Thoracic aorta (tissue), 2 donors: ENCODE measurements at places on chromosomes 3 and 15. TPM values are rescaled to one million over a fixed set of nuclear protein-coding genes. Genes with fewer than 3 reads are reported as not detected.

The UBXN7 gene
- 22.2 TPM for total RNA-seq

DNA sequence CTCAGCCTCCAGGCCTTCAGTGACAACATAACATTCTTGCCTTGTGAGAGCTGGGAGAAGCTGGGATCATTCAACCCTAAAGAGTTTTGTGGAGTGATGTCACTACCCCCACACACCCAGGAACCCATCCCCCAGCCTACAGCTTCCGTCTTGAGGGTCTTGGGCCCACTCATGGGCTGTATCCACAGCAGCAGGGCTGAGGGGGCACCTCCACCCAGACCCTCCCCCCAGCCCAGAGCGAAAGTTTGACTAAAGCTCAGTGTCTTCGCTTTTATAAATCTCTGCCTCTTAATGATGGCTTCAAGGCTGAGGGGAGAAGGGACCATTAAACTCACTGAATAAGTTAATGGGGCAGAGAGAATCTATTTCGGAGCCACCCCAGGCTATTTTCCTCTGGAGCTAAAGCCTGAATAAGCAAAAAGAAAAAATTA is 23.8 kb downstream of the NTRK3 start:
- H3K27ac ChIP-seq = no peak overlapping the region
- H3K27me3 ChIP-seq = no peaks in the 10 kb centered on the region
- no peaks in the 10 kb centered on the region for H3K36me3 ChIP-seq
- H3K4me1 ChIP-seq = no peaks in the 10 kb centered on the region
- no peak for DNase-seq

DNA sequence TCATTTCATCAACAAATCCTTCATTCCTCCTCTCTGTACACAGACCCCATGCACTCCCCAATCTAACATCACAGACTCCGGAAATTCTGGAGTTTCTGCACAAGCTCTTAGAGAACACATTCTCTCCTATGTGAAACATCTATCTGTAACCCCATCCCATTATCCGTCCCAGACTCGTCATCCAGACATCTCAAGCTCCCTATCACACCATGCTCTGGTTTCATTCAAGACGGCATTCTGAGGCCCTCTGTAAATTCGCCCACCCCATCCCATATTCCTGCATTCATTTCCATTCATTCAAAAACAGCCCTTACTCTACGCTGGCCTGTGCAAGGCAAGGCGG is 575 bp downstream of the LEO1 start:
- H3K27me3 ChIP-seq = no peaks in the 10 kb centered on the region
- no peak for DNase-seq
- no peaks in the 10 kb centered on the region for H3K36me3 ChIP-seq
- H3K27ac ChIP-seq = peak overlapping the region; percentile 73
- H3K4me3 ChIP-seq = peak overlapping the region; percentile 79

- H3K27me3 ChIP-seq = no peaks in the 10 kb centered on the region
- H3K27ac ChIP-seq = no peak overlapping the region
- DNase-seq = no peak
Measured at GRCh38 chr3:169028716-169029115, 634.8 kb downstream of the MECOM start.

GRCh38 chr15:65204236-65204930 is 6.9 kb downstream of the CILP start:
- DNase-seq = no peak
- H3K36me3 ChIP-seq = no peaks in the 10 kb centered on the region
- H3K4me1 ChIP-seq = no peaks in the 10 kb centered on the region
- no peak overlapping the region for H3K4me3 ChIP-seq
- H3K27ac ChIP-seq = no peak overlapping the region
